ENCODE measurements at places on chromosomes 16 and 17. TPM values are rescaled to one million over a fixed set of nuclear protein-coding genes. Genes with fewer than 3 reads are reported as not detected.
A peak's percentile ranks its signal among the peaks of the same experiment; 100 is the strongest.

DNA sequence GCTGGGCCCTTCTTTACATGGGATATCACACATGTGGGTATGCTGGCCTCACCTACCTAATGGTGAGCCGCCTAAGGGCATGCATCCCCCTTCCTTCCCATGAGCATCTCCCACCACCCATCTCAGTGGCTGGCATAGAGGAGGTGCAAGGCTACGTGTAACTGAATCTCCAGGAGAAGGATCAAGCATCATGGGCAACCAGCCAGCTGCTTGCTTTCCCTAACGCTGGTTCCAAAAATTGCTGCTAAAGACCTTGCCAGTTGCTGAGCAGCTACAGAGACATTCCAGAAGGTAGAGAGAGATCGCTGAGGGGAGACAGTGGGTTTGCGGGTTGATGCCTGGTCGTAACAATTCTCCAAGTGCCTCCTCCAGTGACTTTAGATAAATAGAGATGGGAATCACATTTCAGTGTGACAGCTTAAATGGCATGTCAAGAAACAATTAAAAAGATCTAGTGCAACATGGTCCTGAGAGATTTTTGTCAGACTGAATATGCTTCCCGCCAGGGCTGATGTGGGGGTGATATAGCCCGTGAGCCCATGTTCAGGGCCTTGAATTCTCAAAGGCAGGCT lies 378.4 kb upstream of the CDH5 start:
- no peak for DNase-seq

GRCh38 chr16:5854027-5854426 lies 756.4 kb upstream of the EEF2KMT start:
- DNase-seq: no peak

- DNase-seq: peak; percentile 62
These were observed 52.7 kb downstream of the SREBF1 start for GRCh38 chr17:17783825-17784656.

GRCh38 chr17:78838574-78839005 lies 2.0 kb downstream of the USP36 start:
- no peak for DNase-seq

DNA sequence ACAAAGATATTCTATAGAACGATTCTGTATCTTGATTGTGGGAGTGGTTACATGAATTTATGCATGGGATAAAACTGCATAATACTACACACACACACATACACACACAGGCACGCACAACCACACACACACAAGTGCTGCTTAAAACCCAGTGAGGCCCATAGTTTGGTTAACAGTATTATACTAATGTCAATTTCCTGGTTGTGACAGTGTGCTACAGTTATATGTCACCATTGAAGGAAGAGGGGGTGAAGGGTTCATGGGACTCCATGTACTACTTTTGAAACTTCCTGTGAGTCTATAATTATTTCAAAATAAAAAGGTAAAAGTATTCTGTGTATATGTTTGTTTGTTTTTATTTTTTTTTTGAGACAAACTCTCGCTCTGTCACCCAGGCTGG lies 8.1 kb downstream of the ZC3H7A start:
- no peak for DNase-seq

- DNase-seq: peak; percentile 24
These were observed 2.4 kb downstream of the CRAMP1 start for GRCh38 chr16:1614456-1615102.

DNA sequence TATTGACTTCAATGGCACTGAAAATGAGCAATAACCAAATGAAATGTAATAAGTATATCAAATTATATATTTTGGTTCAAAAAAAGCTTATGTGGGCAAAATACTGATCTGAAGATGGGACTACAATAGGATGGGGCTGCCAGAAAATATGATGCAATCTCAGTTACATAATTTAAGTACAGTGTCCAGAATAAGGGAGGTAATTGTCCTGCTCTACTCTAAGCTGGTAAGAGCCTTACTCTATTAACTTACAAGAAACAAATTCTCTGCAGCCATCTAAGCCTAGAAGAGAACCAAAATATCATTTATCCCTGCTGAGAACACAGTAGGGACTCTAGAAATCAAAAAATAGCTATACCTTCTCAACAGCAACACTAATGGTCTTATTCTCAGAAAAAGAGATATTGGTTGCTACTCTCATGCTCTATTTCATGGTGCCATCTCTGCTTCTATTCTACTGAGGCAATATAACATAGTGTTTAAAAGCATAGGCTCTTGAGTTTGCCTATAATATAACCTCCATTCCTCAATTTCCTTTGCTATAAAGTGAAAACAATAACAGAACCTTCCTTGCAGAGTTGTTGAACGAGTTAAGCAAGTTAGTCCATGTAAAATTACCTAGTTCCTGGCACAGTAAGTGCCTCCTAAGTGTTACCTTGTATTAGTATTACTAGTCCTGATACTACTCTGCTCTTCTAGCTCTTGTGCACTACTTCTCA lies 19.9 kb downstream of the NQO1 start:
- DNase-seq: no peak

DNA sequence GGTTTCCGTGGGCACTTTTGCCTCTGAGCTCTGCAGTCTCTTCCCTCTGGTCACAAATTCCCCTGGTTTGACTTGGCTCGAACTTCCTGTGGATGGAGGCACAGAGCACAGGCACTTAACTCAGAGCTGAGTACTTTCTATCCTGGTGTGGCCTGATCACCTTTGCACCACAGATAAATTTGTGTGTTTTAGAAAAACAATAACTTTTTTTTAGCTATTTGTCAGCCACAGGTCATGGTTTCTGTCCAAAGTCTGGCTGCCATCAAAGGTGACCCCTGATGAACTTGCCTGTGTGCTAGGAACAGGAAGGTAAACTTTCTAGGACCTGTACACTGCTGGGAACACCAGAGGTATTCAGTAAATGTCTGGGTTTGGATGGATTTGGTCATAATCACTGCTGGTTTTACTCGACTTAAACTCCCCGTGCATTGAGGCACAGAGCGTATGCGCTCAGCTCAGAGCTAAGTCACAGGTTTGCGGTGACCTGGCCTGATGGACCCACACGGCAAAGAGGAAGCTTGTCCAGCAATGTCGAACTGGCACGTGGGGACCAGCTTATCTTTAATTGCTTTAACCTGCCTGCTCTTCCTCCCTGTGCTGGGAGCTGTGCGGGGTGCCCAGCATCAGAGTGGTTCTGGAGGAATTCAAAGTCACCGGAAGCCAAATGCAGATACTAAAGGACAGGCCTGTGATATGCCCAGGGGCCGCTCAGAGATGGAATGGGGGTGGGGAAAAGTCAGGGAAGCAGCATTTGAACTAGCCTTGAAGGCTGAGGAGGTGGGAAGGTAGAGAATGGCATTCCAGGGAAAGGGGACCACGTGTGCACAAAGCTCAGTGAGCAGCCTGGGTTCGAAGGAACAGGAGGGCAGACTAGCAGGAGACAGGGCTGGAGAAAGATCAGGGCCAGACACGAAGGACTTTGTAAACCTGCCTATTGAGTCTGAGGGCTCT lies 12.9 kb downstream of the SLC13A5 start:
- DNase-seq: no peak

GRCh38 chr17:78905116-78905515 lies 2.1 kb upstream of the CEP295NL start:
- DNase-seq: no peak

DNA sequence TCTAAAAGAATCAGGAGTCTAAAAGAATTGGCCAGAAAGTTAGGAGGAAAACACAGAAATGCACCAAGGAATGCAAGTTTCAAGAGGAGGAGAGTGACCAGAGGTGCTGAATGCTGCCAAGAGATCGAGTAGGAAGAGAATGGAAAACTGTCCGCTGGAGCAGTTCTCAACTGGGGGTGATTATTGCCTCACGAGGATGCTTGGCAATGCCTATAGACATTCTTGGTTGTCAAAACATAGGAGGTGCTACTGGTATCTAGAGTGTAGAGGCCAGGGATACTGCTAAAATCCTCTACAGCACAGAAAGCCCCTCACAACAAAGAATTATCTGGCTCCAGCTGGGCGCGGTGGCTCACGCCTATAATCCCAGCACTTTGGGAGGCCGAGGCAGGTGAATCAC lies 82.1 kb upstream of the NOL11 start:
- DNase-seq: no peak

DNA sequence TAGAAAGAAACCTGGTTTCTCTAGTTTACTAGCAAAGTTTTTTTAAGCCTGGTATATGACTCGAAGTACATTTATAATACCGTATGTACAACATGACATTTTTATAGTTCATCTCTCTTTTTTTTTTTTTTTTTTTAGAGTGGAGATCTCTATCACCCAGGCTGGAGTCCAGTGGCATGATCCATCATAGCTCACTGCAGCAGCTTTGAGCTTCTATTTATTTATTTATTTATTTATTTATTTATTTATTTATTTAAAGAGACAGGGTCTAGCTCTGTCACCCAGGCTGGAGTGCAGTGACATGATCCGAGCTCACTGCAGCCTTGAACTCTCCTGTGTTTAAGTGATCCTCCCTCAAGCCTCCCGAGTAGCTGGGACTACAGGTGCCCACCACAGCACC lies 25.9 kb upstream of the VPS4A start:
- no peak for DNase-seq

- no peak for DNase-seq
These were observed 59.6 kb downstream of the TNFRSF13B start for GRCh38 chr17:16912021-16912962.

GRCh38 chr17:9402590-9403199 lies 172.9 kb downstream of the STX8 start:
- no peak for DNase-seq

GRCh38 chr17:16943032-16943352 lies 28.9 kb downstream of the TNFRSF13B start:
- no peak for DNase-seq

DNA sequence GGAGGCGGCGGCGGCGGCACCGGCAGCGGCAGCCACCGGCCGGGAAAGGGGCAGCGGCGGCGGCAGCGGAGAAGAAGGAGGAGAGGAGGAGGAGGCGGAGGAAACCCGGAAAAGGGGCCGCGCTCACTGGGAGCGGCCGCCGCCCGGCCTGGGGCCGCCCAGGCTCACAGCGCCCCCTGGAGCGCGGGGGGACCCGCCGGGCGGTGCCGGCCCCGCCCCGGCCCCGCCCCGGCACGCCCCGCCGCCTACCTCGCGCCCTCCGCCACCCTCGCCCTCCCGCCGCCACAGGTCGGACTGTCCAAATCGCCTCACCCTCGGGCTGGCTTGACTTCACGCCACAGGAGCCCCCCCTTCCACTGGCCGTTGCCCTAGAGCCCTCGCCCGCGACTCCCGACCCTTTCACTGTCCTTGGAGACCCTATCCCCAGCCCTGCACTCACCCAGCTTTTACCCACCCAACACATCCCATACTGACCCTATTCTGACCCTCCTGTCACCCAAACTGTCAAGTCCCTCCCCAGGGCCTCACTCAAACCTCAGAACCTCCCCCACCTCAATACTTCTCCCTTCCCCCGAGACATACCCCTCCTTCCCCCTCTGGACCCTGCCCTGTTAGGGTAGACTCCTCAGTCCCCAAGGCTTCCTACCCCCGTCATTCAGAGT lies at the start of gene CSNK2A2:
Gene CSNK2A2, minus strand, starts transcription at position 85 of the 662 bp plus-strand sequence. CDS start 370 bp downstream, outside the sequence.
- peak; percentile 73 for DNase-seq

DNA sequence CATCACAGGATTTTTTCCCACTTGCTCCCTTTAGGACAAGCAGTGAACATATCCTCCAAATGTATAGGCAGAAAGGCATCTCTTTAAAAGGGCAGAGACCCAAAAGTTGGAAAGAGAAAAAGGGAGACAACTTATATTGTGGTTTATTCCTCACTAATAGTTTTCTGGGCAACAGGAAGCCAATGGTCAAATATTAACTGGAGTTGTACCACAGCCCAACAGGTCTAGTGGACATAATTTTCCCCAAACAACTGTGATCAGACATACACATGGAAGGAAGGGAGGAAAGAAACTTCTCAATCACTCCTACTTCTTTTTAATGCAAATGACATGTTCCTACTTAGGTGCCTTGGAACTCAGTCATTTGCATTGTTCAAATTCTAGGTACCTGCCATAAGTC lies 78.4 kb downstream of the SOX9 start:
- no peak for DNase-seq

DNA sequence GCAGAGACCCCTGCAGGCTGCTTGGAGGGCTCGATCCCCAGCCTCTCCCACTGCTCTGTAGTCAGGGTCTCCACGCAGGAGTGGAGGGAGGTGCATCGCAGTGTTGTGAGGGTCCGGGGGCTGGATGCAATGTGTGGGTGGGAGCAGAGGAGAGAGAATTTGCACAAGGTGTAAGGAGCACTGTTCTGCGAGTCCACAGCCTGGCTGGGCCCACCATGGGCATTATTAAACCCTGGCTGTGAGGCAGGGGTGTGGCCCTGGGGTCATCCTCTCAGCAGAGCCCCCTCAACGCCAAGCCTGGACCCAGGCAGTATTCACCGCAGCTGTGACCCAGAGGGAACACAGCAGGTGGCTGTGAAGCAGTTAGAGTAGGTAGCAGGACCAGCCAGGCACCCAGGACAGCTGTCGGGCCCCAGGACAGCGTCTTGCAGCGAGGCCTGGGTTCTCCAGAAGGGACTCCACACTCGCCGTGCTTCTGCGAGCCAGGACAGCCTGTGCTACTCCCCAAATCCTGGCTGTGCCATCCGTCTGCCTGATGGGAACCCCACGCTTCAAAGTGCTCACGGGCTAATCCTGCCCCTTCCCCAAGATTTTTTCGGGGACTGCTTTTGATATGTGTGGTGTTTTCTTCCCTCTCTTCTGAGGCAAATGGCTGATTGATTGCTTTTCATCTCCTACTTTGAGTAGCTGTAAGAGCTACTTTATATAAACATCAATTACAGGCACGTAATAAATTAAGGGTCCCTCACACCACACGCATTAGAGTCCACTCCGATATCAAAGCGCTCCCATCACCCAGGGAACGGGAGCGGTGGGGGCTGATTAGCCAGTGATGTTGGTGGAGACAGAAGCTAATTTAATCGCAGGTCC lies 100.9 kb upstream of the GSE1 start:
- no peak for DNase-seq

- DNase-seq: no peak
These were observed 267.7 kb downstream of the FTO start for GRCh38 chr16:53971616-53972015.

DNA sequence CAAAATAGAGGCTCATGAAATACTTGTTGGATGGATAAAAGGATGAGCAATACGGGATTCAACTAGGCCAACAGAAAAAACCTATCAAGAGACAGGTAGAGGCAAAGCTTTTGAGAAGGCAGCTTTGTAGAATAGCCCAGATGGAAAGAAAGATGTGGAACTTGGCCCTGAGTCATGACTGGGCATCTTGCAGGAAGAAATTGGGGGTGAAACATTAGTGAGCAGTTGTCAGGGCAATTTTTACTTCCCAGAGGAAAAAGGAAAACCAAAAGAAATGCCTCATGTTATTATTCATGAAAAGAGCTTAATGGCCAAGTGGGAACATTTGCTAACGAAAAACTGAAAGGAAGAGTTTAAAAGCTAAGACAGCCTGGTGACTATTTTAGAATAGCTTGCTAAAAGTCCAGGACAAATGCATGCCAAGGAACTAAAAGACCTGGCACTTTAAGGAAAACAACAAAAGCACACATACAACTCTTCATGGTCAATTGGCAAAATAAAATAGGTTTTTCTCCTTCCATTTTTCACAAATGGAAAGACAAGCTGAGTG lies 180.1 kb downstream of the HS3ST3A1 start:
- no peak for DNase-seq

Gene PABPN1L
- 0.67 TPM for total RNA-seq

Gene DYNC1LI2
- 64.3 TPM for total RNA-seq

Gene NPIPB13
- 48.1 TPM for total RNA-seq

Gene TPSB2
- not detected for total RNA-seq

Gene C1QTNF8
- not detected for total RNA-seq

Gene BAIAP3
- total RNA-seq: 6.5 TPM

Gene ABCA5
- 30.3 TPM for total RNA-seq

Gene HCRT
- total RNA-seq: not detected

Gene KRTAP4-4
- total RNA-seq: not detected
